ENCODE measurements at places on chromosomes 16 and 17. TPM values are rescaled to one million over a fixed set of nuclear protein-coding genes. Genes with fewer than 3 reads are reported as not detected.

DNA sequence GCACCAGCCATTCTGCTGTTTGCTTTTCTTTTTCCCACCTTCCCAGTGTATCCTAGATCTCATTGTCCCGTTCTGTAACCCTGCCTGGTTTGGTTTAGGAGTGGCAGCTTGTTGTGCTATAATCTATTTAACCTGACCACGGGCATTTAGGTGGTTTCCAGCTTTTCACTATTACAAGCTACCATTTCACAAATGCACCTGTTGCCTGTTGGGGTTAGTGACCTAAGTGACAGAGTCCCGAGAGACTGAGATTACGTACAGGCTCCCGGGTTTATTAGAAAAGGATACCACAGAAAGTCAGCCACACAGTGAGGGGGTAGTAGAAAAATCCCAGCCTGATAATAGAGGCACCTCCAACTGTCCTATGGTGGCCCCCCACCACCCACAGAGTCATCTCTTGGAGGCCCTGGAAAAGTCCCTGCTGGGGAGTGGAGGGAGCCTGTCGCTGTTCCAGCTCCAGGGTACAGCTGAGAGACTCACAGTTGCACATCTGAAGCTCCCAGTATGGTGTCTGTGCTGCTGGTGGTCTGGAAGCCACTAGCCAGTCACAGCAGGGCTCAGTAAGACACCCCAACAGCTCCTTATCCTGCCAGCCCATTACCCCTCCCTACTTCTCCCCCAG lies 21.2 kb downstream of the CLEC16A start:
- no peaks in the 10 kb centered on the region for H3K4me1 ChIP-seq
- no peaks in the 10 kb centered on the region for H3K27me3 ChIP-seq
- H3K4me3 ChIP-seq, result no peak overlapping the region
- DNase-seq, result no peak
- H3K27ac ChIP-seq, result no peak overlapping the region
- no peaks in the 10 kb centered on the region for H3K36me3 ChIP-seq

GRCh38 chr17:42586514-42587230 lies 9.1 kb upstream of the PSMC3IP start:
- H3K4me3 ChIP-seq, result no peak overlapping the region
- no peaks in the 10 kb centered on the region for H3K27me3 ChIP-seq
- H3K27ac ChIP-seq, result no peak overlapping the region
- peaks cover 14% of the 10 kb centered on the region for H3K36me3 ChIP-seq
- H3K4me1 ChIP-seq, result no peaks in the 10 kb centered on the region
- DNase-seq, result no peak

- H3K27ac ChIP-seq, result no peak overlapping the region
- H3K36me3 ChIP-seq, result no peaks in the 10 kb centered on the region
- H3K4me3 ChIP-seq, result no peak overlapping the region
- H3K27me3 ChIP-seq, result peaks cover 81% of the 10 kb centered on the region
- DNase-seq, result no peak
- H3K4me1 ChIP-seq, result peaks cover 24% of the 10 kb centered on the region
Measured at GRCh38 chr17:49989518-49989880, 5.5 kb downstream of the DLX3 start.

GRCh38 chr17:30821871-30822723 lies 2.4 kb downstream of the CRLF3 start:
- H3K27me3 ChIP-seq, result no peaks in the 10 kb centered on the region
- H3K4me3 ChIP-seq, result no peak overlapping the region
- no peaks in the 10 kb centered on the region for H3K36me3 ChIP-seq
- H3K27ac ChIP-seq, result no peak overlapping the region
- DNase-seq, result no peak
- peaks cover 3% of the 10 kb centered on the region for H3K4me1 ChIP-seq

DNA sequence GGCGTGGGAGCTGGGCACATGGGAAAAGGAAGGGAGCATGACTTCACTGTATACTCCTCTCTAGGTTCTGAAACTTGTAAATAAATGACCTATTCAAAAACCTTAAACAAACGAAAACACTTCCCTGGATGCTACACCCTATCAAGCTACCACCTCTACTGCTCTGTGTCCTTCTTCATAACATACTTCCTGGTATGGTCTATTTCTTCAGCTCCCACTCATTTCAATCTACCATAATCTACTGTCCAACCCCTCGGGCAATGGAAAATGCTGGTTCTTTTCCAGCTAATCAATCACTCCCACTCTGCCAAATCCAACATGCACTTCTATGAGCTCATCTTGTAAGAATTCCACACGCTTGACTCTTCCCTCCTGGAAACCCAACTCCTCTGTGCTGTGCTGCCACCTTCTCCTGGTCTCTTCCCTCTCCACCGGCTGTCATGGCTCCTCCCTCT lies 42.4 kb downstream of the AMFR start:
- no peak overlapping the region for H3K27ac ChIP-seq
- H3K36me3 ChIP-seq, result peaks cover 24% of the 10 kb centered on the region
- DNase-seq, result no peak
- no peak overlapping the region for H3K4me3 ChIP-seq
- no peaks in the 10 kb centered on the region for H3K4me1 ChIP-seq

- no peak overlapping the region for H3K27ac ChIP-seq
- H3K27me3 ChIP-seq, result peaks cover 6% of the 10 kb centered on the region
- peaks cover 8% of the 10 kb centered on the region for H3K4me1 ChIP-seq
- no peak overlapping the region for H3K4me3 ChIP-seq
- DNase-seq, result no peak
Measured at GRCh38 chr17:72124438-72124775, 3.6 kb downstream of the SOX9 start.

- no peaks in the 10 kb centered on the region for H3K36me3 ChIP-seq
- no peak overlapping the region for H3K4me3 ChIP-seq
- no peaks in the 10 kb centered on the region for H3K4me1 ChIP-seq
- no peak overlapping the region for H3K27ac ChIP-seq
- no peaks in the 10 kb centered on the region for H3K27me3 ChIP-seq
- peak; percentile 86 for DNase-seq
Measured at GRCh38 chr16:17544785-17545184, 74.0 kb upstream of the XYLT1 start.

DNA sequence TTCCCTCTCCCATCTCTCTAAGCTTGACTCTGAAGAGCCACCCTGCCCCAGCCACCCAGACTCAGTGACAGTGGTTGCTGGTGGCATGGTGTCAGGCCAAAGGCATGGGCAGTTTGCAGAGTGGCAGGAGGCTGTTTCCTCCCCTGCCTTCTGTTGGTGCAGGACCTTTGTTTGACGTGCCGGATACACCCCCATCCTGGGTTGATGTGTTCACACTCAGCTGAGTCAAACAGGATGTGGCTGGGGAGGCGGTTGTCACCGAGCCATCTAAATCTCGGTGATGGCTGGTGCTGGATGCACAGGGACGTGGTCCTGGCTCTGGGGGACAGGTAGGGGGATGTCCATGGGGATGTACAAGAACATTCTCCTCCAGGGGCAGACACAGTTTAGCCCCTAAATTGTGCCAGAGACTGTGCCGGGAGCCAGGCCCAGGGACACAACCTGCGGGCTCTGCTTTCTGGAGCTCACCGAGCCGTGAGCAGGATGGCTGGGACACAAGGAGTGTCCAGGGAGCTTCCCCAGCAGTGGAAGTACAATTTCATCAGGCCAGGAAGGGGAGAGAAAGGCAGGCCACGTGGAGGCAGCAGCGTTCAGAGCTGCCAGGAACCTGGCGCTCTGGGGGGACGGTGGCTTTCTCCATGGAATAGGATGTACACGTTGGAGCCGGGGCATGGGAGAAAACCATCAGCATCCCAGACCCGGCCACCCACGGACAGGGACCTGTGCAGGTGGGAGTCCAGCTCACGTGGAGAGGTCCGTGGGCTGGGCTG lies 264.2 kb downstream of the SEC14L1 start:
- peaks cover 9% of the 10 kb centered on the region for H3K4me1 ChIP-seq
- H3K27me3 ChIP-seq, result no peaks in the 10 kb centered on the region
- no peak overlapping the region for H3K4me3 ChIP-seq
- no peak for DNase-seq
- H3K36me3 ChIP-seq, result no peaks in the 10 kb centered on the region

- H3K4me3 ChIP-seq, result no peak overlapping the region
- DNase-seq, result no peak
- H3K27ac ChIP-seq, result no peak overlapping the region
- no peaks in the 10 kb centered on the region for H3K36me3 ChIP-seq
Measured at GRCh38 chr17:8012996-8013640, 10.7 kb downstream of the GUCY2D start.

GRCh38 chr17:17826342-17826713 lies 10.5 kb downstream of the SREBF1 start:
- H3K36me3 ChIP-seq, result no peaks in the 10 kb centered on the region
- no peaks in the 10 kb centered on the region for H3K27me3 ChIP-seq
- H3K4me1 ChIP-seq, result peaks cover 24% of the 10 kb centered on the region
- no peak for DNase-seq

GRCh38 chr17:36133602-36134236 lies 30.1 kb downstream of the CCL4 start:
- no peaks in the 10 kb centered on the region for H3K27me3 ChIP-seq
- no peaks in the 10 kb centered on the region for H3K4me1 ChIP-seq
- no peak overlapping the region for H3K27ac ChIP-seq
- no peaks in the 10 kb centered on the region for H3K36me3 ChIP-seq

DNA sequence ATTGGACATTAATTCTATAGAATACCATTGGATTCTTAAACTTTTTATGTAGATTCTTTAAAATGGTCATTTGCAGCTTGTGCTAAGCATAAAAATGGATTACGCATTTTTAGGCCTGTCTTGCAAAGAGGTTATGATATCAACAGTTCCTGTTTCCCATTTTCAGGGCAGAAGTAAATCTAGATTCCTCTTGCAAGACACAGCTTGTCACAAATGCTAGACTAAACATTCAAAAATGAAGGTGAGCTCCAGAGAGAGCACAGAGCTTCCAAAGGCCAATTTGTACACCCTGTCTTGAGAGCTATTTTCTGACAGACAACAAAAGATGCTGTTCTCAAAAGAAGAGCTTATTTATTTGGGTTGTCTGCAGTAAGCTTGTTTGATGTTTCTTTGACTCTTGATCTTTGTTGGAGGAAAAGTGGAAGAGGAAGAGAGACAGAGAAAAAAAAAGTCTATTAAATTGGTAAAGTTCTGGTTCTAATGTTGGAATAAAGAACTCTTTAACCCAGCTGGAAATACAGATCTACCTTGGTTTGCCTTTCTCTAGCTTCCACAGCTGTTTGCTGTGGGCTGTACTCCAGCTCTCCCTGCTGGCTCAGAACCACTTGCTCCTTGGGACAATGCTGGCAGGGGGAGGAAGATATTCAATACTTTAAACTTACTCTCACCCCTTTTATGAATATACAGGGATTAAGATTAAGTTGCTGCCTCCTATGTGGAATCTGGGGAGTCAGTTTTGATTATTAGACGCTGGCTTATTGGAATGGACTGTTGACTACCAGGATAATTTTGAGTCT lies 651.8 kb downstream of the CDH11 start:
- no peaks in the 10 kb centered on the region for H3K36me3 ChIP-seq
- no peaks in the 10 kb centered on the region for H3K4me1 ChIP-seq
- no peak for DNase-seq
- H3K27ac ChIP-seq, result no peak overlapping the region
- no peak overlapping the region for H3K4me3 ChIP-seq
- H3K27me3 ChIP-seq, result no peaks in the 10 kb centered on the region

DNA sequence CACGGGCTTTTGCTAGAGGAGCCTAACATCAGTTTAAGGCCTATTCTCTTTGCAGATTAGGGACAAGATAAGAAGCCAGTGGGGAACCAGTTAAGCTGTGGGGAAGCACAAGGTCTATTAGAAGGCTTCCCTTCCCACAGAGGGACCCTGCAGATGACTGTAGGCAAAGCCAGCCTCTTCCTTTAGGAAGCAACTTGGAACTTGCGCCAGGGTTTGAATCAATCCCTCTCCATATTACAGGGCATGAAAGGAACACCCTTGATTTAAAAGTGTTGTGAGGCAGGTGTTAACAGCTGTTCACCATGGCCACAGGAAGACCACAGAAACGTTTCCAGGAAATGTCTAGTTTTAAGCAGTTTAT lies 77.3 kb downstream of the RPTOR start:
- no peaks in the 10 kb centered on the region for H3K27me3 ChIP-seq
- no peaks in the 10 kb centered on the region for H3K4me1 ChIP-seq
- DNase-seq, result no peak
- no peaks in the 10 kb centered on the region for H3K36me3 ChIP-seq

DNA sequence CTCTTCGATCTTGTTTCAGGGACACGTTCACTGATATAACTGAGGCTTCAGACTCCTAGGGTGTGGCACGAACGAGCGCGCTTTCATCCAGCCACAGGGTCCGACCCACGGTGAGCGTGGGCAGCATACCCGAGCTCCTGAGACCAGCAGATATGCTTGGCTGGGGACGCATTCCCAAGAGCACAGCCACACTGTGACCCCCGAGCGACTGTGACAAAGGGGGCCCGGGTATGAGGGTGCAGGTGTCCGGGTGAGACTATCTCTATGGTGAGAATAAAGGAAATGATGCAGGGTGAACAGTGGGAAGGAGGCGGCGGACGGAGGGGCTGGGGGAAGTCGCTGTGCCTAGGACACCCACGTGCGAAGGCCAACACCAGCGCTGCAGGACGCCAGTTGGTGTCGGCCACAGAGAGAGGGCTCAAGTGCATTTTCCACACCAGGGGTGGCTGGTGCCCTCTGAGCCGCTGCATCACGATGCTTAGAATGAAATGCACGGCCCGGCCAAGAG lies 17.6 kb downstream of the RPH3AL start:
- DNase-seq, result no peak
- H3K36me3 ChIP-seq, result no peaks in the 10 kb centered on the region
- H3K27me3 ChIP-seq, result no peaks in the 10 kb centered on the region
- H3K27ac ChIP-seq, result no peak overlapping the region
- H3K4me1 ChIP-seq, result peaks cover 26% of the 10 kb centered on the region

- H3K27me3 ChIP-seq, result no peaks in the 10 kb centered on the region
- H3K4me1 ChIP-seq, result no peaks in the 10 kb centered on the region
- DNase-seq, result no peak
- peaks cover 3% of the 10 kb centered on the region for H3K36me3 ChIP-seq
- H3K27ac ChIP-seq, result peak overlapping the region; percentile 37
Measured at GRCh38 chr16:3444032-3444388, 530 bp downstream of the NAA60 start.

- no peaks in the 10 kb centered on the region for H3K36me3 ChIP-seq
- no peaks in the 10 kb centered on the region for H3K4me1 ChIP-seq
- no peak overlapping the region for H3K4me3 ChIP-seq
- no peaks in the 10 kb centered on the region for H3K27me3 ChIP-seq
- no peak overlapping the region for H3K27ac ChIP-seq
Measured at GRCh38 chr16:12403746-12404658, 399.7 kb downstream of the CPPED1 start.

GRCh38 chr16:63922560-63922959 lies 1199.3 kb downstream of the CDH11 start:
- no peak for DNase-seq
- H3K27me3 ChIP-seq, result no peaks in the 10 kb centered on the region
- no peaks in the 10 kb centered on the region for H3K4me1 ChIP-seq
- no peak overlapping the region for H3K27ac ChIP-seq
- H3K4me3 ChIP-seq, result no peak overlapping the region

GRCh38 chr17:18925187-18925586 lies 26.8 kb upstream of the SLC5A10 start:
- no peak overlapping the region for H3K4me3 ChIP-seq
- H3K27ac ChIP-seq, result no peak overlapping the region
- no peaks in the 10 kb centered on the region for H3K4me1 ChIP-seq
- no peak for DNase-seq
- peaks cover 9% of the 10 kb centered on the region for H3K36me3 ChIP-seq

Gene PROCA1
- total RNA-seq, result 21.2 TPM

Gene RHBDL1
- 4.0 TPM for total RNA-seq

Gene CRYM
- total RNA-seq, result 12.9 TPM

Gene KRT17
- total RNA-seq, result 0.50 TPM

Gene MYH2
- 9.0 TPM for total RNA-seq

Gene CTRB1
- not detected for total RNA-seq

Gene NR1D1
- total RNA-seq, result 4.6 TPM

Gene MYH8
- not detected for total RNA-seq

Gene TTLL6
- 2.6 TPM for total RNA-seq

Gene SOX15
- total RNA-seq, result 15.2 TPM

Gene UTS2R
- total RNA-seq, result 0.63 TPM

Gene TNFRSF13B
- not detected for total RNA-seq

Gene ACLY
- 393 TPM for total RNA-seq

Gene DHRS7B
- total RNA-seq, result 12.4 TPM

Gene SULT1A1
- 4.0 TPM for total RNA-seq
